Mesenchymal stem cell (in vitro differentiated cells and primary cell): ENCODE measurements at places on chromosomes 4 and X.

GRCh38 chr4:32864713-32865351 is 2144.7 kb downstream of the PCDH7 start:
- DNase-seq, result no peak

- DNase-seq, result no peak
Observed at GRCh38 chrX:18672008-18672407, at the start of gene RS1. Gene RS1 (minus strand): TSS chrX:18672108. CDS start chrX:18672068, 40 bp downstream.

DNA sequence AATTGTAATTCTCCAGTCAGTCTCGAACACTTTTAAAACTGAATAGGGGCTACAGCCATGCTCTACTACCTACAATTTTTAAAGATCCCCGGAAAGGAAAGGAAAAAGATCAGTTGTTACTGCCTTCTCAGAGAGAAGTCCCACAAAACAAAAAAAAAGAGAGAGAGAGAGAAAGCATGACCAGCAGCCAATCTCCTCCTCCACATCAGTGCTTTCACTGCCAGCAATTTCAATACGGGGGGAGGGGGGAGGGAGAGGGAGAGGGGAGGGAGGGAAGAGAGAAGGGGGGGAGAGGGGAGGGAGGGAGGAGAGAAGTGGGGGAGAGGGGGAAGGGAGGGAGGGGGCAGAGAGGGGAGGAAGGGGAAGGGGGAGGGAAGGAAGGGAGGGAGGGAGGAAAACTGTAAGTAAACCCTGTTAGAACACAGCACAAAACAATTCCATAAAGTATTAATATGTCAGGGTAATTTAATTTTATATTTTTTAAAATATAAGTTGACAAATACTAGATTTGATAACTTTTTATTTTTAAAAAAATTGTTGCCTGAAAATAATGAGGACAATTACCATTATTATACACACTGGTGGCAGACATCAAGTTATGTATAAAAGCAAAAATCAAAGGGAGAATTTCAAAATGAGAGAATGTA is 108.0 kb downstream of the LRBA start:
- no peak for DNase-seq

DNA sequence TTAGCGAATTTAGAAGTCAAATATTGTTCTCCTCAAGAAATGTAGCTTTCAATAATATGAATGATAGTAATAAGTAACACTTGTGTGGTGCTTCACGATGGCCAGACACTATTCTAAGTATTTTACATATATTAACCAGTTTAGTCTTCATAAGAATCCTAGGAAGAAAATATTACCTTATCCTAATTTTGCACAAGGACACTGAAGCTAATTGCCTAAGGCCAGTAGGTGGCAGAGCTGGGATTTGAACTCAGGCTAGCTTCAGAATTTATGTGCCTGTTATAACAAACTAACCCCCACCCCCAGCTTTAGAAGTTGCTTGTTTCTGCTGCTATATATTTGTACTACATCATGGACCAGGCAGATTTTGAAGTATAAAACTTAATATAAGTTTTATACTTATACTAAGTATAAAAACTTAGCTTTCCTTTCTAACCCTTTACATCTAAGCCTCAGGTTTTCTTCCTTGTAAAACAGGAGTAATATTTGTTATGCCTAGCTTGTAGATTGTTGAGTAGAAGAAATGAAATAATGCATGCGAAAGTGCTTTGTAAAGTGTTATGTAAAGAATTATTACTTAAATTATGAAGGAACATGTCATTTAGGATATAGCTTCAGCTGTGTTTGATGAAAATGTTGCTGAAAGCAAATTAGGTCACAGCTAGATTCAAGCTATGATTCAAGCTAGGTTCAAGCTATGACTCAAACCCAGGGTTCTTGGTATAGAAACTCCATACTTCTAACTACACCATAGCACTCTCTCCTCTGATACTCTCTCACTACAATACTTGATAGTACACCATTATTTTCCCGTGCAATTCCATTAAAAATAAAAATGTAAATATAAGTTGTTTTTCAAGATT is 4.2 kb upstream of the CDS1 start:
- DNase-seq, result peak; percentile 49

GRCh38 chr4:770022-770421 is 55.9 kb downstream of the CPLX1 start:
- DNase-seq, result no peak

DNA sequence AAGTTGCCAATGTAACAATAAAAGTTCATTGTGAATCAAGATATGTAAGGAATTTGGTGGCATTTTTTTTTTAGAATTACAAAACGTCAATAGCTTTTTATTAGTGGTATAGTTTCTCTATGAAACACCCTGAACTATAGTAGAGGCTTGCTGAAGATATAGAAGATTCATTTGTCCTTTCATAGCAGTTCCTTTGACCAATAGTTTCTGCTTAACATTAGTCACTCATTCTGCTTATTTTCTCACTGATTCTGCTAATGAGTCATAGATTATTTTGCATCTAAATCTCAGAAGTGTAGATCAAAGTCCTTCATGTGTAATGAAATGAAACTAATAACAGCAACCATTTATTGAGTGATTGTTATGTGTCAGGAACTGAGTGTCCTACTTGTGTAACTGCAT is 205.0 kb upstream of the TET2 start:
- no peak for DNase-seq

- DNase-seq, result peak; percentile 32
Observed at GRCh38 chrX:31545726-31546125, 473.9 kb upstream of the FTHL17 start.

DNA sequence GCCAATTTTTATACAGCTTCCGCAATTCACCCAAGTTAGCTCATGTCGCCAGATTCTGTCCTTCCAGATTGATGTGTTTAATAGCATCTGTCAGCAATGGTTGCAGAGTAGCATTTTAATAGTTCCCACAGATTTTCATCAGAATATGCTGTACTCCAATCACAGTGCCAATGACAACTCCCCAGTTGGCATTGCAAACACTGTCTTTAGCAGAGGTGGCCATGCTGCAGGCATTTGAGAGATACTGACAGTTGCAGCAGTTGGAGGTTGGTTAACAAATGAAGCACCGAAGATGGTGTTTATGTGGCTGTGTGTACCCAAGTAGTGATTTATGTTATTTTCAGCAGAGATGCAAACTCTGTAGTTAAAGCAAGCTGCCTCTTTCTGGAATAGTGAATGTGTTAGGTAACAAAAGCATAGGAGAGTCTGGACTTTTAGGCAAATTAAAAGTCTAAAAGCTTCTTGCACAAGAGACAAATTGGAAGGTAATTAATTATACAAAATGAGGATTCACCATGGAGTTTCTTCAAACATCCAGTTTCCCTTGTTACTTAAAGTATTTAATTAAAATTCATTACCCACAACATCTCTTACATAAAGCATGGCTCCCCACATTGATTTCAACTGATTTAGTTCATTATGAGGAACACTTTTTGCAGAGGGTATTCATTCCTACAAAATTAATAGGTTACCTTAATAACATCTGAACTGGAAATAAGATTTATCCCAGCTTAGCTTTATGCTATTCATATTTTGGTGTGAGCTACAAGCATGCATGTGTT is 65.2 kb downstream of the PARM1 start:
- DNase-seq, result no peak

DNA sequence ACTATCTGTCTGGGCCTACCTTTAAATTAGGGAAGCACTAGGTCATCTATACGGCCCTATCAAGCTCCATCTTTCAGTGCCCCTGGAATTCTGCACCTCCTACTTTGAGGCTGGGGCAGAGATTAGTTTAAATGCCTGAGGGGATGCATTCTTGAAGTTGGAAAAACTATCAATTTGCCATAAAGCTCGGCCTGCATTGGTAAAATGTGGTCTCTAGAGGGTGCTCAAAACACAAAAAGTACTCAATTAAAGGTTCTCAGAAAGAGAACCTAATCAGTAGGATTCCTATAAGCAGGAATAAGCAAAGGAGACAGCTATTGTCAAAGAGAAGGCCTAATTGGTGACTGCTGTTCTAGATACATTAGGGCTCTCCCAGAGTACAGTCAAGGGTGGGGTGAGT is 111.7 kb downstream of the AMER1 start:
- DNase-seq, result peak; percentile 0

- DNase-seq, result no peak
Observed at GRCh38 chr4:36310793-36311192, 29.4 kb downstream of the DTHD1 start.

- DNase-seq, result no peak
Observed at GRCh38 chr4:26985873-26986272, 125.2 kb downstream of the STIM2 start.

- DNase-seq, result no peak
Observed at GRCh38 chr4:7171191-7171900, 21.0 kb upstream of the SORCS2 start.

DNA sequence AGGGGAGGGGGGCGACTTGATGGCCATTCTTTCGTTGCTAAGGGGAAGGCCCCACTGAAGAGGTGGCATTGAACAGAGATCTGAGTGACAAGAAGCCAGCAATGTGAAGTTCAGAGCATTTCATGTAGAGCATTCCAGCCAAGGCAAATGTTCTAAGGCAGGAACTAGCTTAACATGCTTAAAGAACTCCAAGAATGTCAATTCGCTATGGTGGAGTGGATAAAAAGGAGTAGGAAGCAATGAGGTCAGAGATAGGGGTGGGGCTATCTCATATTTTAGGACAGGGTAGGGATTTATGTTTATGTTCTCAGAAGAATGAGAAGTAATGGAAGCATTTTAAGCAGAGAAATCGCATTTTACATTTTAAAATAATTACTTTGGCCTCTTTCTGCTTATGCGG is 130.9 kb downstream of the TTC29 start:
- DNase-seq, result no peak

GRCh38 chr4:76494871-76495590 is 60.0 kb downstream of the SHROOM3 start:
- no peak for DNase-seq

DNA sequence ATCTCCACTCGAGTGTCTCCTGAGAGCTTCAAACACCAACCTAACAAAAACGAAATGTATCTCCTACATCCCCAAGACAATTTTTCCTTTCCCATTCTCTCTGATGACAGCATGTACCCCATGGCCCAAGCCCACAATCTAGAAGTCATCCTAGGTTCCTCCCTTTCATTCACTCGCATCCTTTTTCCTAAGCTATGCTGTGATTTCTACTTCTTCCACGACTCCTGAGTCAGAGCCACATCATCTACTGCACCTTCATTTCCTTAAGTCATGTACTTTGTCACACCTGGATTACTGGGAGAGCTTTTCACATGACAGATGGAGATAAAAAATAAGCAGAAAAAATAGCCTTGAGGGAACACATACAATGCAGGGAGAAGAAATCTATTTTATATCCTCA is 20.1 kb downstream of the C4orf36 start:
- DNase-seq, result no peak

GRCh38 chr4:17599826-17600225 is 14.6 kb upstream of the MED28 start:
- no peak for DNase-seq

- DNase-seq, result no peak
Observed at GRCh38 chr4:88212253-88212561, 53.8 kb upstream of the ABCG2 start.

- DNase-seq, result no peak
Observed at GRCh38 chrX:130594453-130594916, 192.7 kb downstream of the RBMX2 start.

DNA sequence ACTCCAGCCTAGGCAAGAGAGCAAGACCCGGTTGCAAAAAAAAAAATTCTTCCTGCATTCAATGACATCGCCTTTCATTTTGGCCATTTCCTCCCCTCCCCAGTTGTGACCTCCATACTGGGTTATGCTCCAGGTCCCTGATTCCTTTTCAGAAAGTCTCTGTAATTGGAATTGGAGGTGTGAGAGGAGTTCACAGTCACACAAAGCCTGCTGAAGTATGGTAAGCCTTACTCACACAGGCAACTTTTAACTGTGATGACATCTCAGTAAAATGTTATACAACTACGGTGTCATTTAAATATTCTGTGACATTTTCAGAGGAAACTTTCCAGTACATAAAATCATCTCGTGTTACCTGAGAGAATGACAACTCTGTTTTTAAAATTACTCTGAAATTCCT is 73.6 kb downstream of the CEP44 start:
- peak; percentile 20 for DNase-seq

DNA sequence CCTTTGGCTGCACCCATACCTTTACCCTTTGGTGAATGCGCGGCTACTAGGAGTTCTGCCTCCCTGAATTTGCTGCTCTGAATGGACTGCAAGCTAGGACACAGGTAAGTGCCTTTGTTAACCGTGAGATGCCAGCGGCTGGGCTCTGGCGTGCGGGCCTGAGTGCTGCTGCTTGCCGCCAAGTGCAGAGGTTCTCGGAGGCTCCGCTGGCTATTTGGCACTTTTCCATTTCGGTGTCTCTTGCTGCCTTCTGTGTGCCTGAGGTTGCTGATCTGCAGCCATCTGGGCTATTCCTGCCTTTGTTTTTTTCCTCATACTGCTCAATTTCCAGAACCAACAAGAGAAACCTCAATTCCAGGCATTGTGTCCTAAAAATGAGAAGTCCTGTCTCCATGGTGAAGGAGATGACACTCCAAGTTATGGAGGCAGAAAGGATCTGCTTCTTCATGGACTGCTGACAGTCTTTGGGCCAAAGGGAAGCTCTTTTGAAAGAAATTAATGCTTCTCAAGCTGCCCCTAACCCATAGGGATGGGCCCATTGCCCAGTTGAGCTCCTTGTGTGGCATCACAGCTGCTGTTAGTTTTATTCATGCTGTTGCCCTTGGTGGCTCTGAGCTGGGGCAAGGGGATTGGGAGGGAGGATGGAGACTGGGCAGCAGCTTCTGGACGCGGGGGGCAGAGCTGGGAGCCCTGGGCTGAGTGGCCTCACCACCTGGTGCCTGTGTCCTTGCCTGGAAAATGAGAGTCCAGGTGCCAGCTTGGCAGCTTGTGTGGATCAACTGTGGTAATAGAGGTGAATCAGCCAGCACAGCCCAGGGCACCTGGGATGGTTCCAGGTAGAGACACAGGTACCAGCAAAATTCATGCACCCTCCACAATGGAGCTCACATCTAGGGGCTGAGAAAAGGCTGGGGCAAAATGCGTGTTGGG is 3.8 kb upstream of the TBC1D14 start:
- no peak for DNase-seq

DNA sequence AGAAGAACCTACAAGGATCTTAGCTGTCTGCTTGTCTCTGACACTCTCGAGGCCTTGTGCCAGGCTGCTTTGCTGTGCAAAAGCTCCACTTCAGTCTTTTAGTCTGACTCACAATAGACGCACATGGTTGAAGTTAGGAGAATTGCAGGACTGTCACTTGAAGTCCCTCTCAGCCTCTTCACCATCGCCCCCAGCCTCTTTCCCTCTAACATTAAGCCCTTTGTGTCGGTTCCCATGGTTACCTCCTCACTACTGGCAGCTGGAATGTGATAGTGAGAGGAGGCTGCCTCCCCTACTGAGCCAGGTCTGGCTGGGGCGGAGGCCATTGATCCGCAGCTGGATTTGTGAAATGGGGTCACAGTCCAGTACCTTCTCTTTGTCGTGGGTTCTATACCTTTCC is 201.8 kb downstream of the SOWAHB start:
- peak; percentile 38 for DNase-seq
